NK-92 treated with Interleukin-12 subunit alpha and Interleukin-12 subunit beta, amount 100 ng/mL, for 24 hours (cell line): ENCODE measurements at places on chromosomes 1 and 21.

DNA sequence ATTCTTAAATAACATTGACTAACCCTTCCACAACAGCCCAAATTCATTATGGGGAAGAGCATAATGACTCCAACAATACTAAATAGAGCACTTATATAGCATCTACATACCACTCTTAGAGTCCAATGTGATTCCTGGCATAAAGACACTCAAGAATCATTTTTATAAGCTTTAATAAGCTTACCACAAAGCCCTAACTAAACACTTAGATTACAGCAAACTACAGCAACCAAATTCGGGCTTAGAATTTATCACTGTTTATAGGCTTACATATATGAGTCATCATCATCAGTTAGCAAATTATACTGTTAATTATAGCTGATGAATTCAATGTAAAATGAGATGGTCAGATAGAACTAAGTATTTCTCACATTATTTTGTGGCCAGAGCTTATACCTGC is 7.3 kb downstream of the SCYL3 start:
- DNase-seq: no peak

DNA sequence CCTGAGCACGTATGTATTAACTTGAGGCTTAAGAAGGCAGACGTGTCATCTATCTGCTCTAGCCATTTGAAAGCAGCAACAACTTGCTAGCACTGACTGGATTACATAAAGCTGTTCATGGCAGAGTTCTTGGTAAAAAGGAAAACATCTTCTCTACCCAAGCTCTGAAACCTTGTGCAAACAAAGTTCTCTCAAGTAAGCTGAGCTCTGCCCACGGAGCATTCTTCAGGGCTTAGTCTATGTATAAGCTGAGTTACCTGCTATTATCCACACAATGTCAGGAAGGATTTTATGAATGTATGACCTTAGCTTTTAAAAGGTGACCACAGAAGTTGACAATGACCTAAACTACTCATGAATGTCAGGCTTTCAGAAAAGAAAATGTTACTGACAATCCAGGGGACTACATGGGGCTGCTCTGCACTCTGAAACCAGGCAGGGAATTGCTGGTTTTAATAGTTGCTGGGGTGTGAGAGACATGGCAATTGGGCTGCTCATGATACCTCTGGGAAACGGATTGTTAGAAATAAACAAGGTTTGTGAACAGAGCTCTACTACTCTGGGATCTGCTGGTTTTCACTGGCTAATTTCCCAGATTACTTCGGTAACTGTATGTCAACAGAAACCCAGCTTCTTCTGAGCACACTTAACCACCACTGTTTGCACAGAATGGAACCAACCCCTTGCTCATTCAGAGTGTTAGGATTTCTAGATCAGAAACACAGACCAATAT is 29.6 kb upstream of the CCN1 start:
- DNase-seq: no peak

- no peak for DNase-seq
Observed at GRCh38 chr1:164780111-164780812, 221.3 kb downstream of the PBX1 start.

DNA sequence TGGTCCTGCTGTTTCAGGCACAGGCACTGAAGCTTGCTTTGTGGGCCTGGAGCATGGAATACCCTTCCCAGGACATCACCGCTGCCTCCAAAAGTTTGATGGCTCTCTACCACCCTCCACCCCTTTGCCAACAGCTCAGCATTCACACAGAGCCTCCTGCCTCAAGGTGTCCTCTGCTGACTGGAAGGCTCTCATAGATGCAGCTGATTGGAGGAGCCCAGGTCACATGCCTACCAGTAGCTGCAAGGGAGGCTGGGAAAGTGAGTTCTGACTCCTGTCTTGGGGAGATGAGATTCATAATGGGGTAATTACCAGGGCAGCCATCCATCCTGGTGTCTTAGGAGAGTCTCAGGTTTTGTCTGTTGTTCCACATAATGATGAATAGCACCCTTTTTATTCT is 124.8 kb upstream of the GRIK3 start:
- no peak for DNase-seq

- DNase-seq: no peak
Observed at GRCh38 chr21:29335720-29336119, 37.0 kb downstream of the BACH1 start.
